ENCODE measurements at places on chromosomes 6 and 20. TPM values are rescaled to one million over a fixed set of nuclear protein-coding genes. Genes with fewer than 3 reads are reported as not detected.

Gene TCP1
- total RNA-seq: 357 TPM

Gene ENPP5
- 18.7 TPM for total RNA-seq

Gene HELZ2
- 281 TPM for total RNA-seq

Gene CST5
- not detected for total RNA-seq

Gene CYP39A1
- total RNA-seq: 1.7 TPM

Gene DYNLT2
- 2.7 TPM for total RNA-seq

Gene RSPH9
- total RNA-seq: 0.19 TPM

Gene HRH3
- total RNA-seq: not detected

Gene ARHGAP40
- 8.3 TPM for total RNA-seq

Gene TRIM38
- total RNA-seq: 20.6 TPM

Gene LINC00237
- not detected for total RNA-seq

Gene OTOR
- not detected for total RNA-seq

Gene CCN6
- total RNA-seq: not detected

Gene ADGB
- not detected for total RNA-seq

Gene DEF6
- total RNA-seq: 15.4 TPM

Gene FAM210B
- total RNA-seq: 8.7 TPM

Gene TINAG
- total RNA-seq: 17.4 TPM

Gene CTCFL
- not detected for total RNA-seq

Gene TMC2
- not detected for total RNA-seq

Gene PDE10A
- 23.7 TPM for total RNA-seq

Gene LY6G6C
- not detected for total RNA-seq

Gene FNDC11
- not detected for total RNA-seq

Gene RIMS4
- 0.40 TPM for total RNA-seq

Gene POPDC3
- 3.8 TPM for total RNA-seq

Gene NNAT
- total RNA-seq: not detected

Gene BPIFA1
- total RNA-seq: not detected

Gene VEGFA
- 345 TPM for total RNA-seq

Gene SMLR1
- total RNA-seq: not detected

Gene NOTCH4
- total RNA-seq: 4.7 TPM

Gene GRIK2
- total RNA-seq: 3.3 TPM

Gene SIGLEC1
- not detected for total RNA-seq

Gene ENTPD6
- 56.3 TPM for total RNA-seq

Gene ZSCAN9
- total RNA-seq: 25.8 TPM

Gene EHMT2
- total RNA-seq: 131 TPM

Gene KHDC1
- 5.0 TPM for total RNA-seq

Gene HDGFL1
- total RNA-seq: not detected

Gene RBL1
- 21.5 TPM for total RNA-seq

Gene SLC26A8
- total RNA-seq: 0.10 TPM

Gene IRF4
- total RNA-seq: not detected

Gene RGS17
- total RNA-seq: 0.78 TPM

Gene LRFN2
- not detected for total RNA-seq

Gene KCNK5
- total RNA-seq: 62.4 TPM

Gene LY6G5C
- total RNA-seq: 5.4 TPM

Gene GSTA4
- not detected for total RNA-seq
